ENCODE measurements at places on chromosomes 5 and 9. TPM values are rescaled to one million over a fixed set of nuclear protein-coding genes. Genes with fewer than 3 reads are reported as not detected.
A peak's percentile ranks its signal among the peaks of the same experiment; 100 is the strongest.

Gene ZNF354C
- total RNA-seq, result 5.8 TPM

- no peak for DNase-seq
- H3K27ac ChIP-seq, result no peak overlapping the region
- peaks cover 17% of the 10 kb centered on the region for H3K4me1 ChIP-seq
- no peak overlapping the region for H3K4me3 ChIP-seq
- no peaks in the 10 kb centered on the region for H3K36me3 ChIP-seq
Measured at GRCh38 chr5:76422227-76422626, 19.1 kb downstream of the IQGAP2 start.

- no peaks in the 10 kb centered on the region for H3K4me1 ChIP-seq
- H3K4me3 ChIP-seq, result no peak overlapping the region
- H3K27me3 ChIP-seq, result no peaks in the 10 kb centered on the region
- H3K36me3 ChIP-seq, result no peaks in the 10 kb centered on the region
Measured at GRCh38 chr9:134936346-134937163, 18.8 kb upstream of the FCN1 start.

DNA sequence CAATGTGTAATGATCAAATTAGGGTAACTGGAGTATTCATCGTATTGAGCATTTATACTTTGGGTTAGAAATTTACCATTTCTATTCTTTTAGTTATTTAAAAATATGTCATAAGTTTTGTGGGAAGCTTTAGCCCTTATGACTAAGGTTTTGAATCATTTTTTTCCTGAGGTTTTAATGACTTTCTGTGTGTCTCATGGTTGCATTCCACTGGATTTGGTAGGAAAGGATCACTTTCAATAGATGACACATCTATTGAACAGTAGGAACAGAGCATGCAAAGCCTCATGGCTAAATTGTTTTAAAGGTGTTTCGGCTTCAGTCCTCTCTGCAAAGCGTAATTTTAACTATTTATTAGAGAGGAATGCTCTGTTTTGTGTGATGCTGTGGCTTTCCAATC lies 512.4 kb upstream of the CHD1 start:
- no peaks in the 10 kb centered on the region for H3K36me3 ChIP-seq
- DNase-seq, result no peak
- no peaks in the 10 kb centered on the region for H3K4me1 ChIP-seq
- H3K27ac ChIP-seq, result no peak overlapping the region
- no peaks in the 10 kb centered on the region for H3K27me3 ChIP-seq
- no peak overlapping the region for H3K4me3 ChIP-seq

Gene MOCS2
- total RNA-seq, result 28.0 TPM

- no peak overlapping the region for H3K27ac ChIP-seq
- DNase-seq, result no peak
- no peaks in the 10 kb centered on the region for H3K36me3 ChIP-seq
Measured at GRCh38 chr5:157890836-157891597, 32.1 kb upstream of the CLINT1 start.

- peak overlapping the region; percentile 84 for H3K27ac ChIP-seq
- no peak for DNase-seq
- no peak overlapping the region for H3K4me3 ChIP-seq
- H3K4me1 ChIP-seq, result peaks cover 6% of the 10 kb centered on the region
Measured at GRCh38 chr9:96047741-96048103, 172.2 kb downstream of the ERCC6L2 start.

Gene PCDHB4
- 0.80 TPM for total RNA-seq

- H3K27ac ChIP-seq, result no peak overlapping the region
- H3K4me1 ChIP-seq, result no peaks in the 10 kb centered on the region
- H3K36me3 ChIP-seq, result no peaks in the 10 kb centered on the region
- peak; percentile 6 for DNase-seq
Measured at GRCh38 chr9:135043345-135043744, 44.1 kb upstream of the OLFM1 start.

GRCh38 chr5:21810737-21811316 lies 1042.3 kb downstream of the CDH12 start:
- H3K36me3 ChIP-seq, result no peaks in the 10 kb centered on the region
- no peak overlapping the region for H3K4me3 ChIP-seq
- no peak for DNase-seq
- H3K27ac ChIP-seq, result no peak overlapping the region
- H3K27me3 ChIP-seq, result no peaks in the 10 kb centered on the region

All from Peyer's patch (tissue), 4 donors.